Cortex of kidney (tissue), 1 donor: ENCODE measurements at places on chromosomes 13 and 19.

DNA sequence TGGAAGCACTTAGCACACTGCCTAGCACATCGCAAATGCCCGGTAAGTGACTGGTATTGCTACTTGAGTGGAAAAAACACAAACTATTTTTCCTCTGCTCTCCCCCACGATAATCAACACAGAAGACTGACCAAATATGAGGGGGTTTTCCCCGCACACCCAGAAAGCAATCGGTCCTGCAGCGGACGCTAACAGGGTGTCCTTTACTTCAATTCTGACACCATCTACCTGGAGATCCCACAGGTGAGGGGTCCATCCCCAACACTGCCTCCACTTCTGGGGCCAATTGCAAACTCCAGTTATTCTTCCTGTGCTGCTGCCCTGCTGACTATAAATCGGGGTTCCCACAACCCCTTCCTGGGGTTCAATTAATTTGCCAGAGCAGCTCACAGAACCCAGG is 26.2 kb upstream of the PLEKHF1 start:
- no peak for DNase-seq

- no peak for DNase-seq
Measured at GRCh38 chr19:10514211-10515145, 2.8 kb downstream of the S1PR5 start.

DNA sequence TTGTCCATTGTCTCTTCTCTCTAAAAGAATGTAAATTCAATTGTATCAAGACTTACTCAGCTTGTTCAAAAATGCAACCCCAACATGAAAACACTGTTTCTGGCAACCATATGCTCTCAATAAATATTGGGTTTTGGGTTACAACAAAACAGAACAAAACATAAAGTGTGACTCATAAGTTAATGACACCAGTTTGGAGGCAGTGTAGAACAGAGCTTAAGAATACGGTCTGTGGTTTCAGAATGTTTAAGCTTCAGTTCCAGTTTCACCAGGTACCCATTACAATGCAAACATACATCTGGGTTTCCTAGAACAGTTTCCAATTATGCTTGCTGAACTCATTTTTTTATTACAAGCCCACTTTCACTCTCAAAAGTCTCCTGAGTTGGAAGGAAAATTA is 285.8 kb upstream of the PCDH9 start:
- no peak for DNase-seq

GRCh38 chr13:32911506-32911905 is 104.7 kb upstream of the KL start:
- DNase-seq: no peak

GRCh38 chr13:36357692-36358091 is 11.5 kb upstream of the SPART start:
- no peak for DNase-seq

DNA sequence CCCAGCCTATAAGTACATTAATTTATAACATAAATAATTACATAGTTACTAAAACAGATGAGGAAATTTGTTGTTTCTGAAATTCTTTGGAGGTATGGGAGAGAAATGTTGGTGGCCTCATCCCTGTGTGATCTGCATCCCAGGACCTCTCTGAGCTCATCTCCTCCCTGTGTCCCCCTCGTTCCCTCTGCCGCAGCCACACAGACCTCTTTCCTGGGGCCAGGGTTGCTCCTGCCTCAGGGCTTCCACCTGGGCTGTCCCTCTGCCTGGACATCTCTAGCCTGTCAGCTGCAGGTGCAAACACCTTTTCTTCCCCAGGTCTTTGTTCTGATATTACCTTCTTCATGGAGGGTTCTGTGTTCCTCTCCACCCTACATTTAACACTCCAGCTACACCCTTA is 3.9 kb downstream of the ZNF766 start:
- no peak for DNase-seq

DNA sequence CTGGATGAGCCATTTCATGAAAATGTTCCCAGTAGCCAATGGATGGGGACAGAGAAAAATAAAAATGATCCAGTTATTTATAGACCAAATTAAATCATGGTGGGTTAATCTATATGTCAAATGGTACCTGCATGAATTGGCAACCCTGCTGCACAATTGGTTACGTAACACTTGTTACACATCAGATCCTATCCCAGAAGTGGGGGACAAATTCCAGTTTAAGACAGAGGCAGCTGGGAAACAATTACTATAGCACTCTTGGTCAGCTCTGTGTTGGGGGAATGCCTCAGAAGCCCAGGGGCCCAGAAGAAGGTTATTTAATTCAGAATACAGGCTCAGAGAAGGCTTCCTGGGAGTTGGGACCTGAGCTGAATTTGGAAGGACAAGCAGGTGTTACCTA is 81.1 kb upstream of the FLT1 start:
- no peak for DNase-seq

DNA sequence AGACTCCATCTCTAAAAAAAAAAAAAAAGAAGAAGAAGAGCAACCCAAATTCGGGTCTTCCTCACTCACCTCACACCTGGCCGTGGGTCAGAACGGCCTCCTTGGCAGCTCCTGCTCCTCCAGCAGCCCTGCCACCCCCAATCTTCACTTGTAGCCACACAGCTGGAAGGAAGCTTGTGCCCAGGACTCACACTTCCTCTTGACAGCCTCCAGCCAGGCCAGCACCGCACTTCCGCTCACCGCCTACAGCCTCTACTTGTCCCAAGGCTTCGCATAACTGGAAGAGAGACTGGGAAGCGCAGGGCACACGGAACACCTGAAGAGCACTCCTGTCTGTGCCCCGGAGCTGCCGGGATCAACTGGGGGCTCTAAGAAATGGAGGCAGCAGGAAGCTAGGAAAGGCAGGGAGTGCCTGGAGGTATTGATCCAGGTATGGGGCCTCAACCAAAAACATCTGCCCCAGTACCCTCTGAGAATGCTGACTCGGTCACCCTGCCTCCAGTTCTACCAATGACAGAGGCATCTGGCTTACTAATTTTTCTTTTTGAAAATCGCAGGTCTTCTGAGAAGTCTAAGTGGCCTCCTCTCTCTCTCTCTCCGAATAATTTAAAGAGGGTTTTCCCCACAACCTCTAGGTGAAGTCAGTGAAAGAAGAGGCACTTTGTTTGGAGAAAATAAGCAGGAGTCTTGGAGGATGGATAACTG is 31.1 kb upstream of the ATP12A start:
- no peak for DNase-seq

DNA sequence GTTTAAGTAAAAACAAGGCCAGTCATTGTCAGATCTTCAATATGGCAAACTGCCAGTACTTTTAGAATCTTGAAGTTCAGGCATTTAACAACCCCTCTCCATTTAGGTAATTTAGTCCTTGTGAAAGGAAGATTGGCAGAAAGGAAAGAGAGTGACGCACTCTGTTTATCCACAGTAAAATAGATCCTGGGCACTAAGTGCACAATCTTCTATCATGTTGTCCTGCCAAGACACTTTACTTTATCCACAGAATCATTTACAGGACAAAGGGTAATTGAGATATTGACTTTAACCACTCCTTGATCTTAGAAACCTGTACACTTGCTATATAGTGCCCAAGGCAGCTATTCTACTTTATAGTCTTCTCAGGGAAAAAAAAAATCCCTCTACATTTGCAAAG is 786.4 kb upstream of the SLITRK1 start:
- DNase-seq: no peak

DNA sequence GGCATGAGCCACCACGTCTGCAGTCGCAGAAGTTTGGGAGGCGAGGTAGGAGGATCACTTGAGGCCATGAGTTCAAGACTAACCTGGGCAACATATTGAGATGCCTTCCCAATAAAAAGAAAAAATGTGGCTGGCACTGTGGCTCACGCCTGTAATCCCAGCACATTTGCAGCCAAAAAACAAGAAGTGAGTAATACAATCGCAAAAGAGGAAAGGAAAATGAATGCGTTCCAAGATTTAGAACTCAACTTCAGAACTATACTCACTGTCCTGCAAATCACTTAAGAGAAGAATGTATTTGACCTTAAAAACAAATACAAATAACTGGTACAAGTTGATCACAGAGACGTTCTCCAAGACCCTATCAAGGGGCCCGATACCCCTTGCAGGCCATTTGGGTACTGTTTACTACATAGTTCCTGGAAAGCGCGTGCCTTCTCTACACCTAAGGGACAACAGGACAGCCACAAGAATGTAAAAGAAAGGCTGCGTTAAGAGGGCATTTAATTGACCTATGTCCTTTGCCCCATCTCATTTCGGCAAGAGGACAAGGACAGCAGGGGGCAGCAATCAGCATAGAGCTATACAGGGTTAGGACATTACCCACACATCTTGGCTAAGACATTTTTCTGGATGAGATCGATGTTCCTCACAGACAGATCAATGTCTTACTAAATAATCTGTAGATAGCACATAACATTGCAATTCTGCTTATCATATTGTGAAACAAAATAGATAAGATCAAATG is 41.3 kb downstream of the FLT3 start:
- no peak for DNase-seq

- no peak for DNase-seq
Measured at GRCh38 chr19:10784257-10784656, 51.8 kb downstream of the TMED1 start.

DNA sequence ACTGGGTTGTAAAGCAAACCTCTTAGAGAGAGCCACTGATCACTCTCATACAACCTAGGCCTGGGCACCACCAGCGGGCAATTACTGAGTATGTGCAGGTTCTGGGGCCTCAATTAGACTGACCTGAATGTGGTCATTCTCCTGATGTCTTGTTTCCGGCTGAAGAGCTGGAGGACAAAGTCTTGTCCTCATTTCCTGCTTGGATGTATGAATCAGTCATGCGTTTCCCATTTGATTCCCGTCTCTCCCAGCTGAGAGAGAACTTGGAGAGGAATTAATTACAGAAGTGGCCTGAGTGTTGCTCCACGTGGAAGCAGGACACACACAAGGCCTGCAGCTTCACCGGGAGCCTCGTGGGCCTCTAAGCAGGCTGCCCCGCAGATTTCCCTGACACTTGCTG is 799.3 kb upstream of the ARGLU1 start:
- DNase-seq: no peak

DNA sequence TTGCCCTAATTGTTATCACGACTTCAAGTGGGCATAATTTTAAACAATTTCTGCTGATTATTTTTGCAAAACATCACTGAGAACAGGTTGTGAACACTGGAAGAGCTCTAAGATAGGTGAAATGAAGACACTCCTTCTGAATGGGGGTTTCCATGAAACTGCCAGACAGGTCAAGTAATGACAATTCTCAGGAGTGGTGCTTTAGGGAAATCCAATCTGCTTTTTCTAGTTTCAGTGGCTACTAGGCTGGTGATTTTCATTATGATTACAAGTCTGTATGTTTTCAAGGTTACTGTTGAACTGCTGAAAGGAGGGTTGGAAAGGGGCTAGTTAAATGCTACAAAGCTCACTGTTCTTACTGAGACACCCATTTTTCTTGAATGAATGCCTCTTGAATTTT is 1724.2 kb downstream of the PCDH9 start:
- no peak for DNase-seq

- DNase-seq: no peak
Measured at GRCh38 chr19:21824679-21825078, 11.3 kb downstream of the ZNF43 start.

DNA sequence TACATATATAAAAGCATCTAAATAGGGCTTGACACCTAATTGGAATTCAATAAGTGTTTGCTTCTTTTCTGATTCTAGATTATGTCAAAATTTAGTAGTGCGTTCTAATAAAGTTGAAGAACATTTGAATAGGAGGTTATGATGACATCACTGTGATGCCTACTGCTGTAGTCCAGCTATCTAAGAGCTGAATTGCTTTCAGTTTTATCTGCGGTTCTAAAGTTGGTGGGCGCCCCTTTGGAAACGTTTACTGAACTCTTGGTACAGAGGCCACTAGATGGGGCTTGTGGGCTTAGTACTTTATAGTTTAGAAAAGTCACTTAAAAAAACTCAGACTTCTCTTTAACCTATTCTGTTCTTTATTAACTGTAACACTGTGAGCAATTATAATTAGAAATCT is 776.9 kb downstream of the GPC5 start:
- no peak for DNase-seq

GRCh38 chr19:48613024-48613851 is 1.6 kb downstream of the FAM83E start:
- no peak for DNase-seq

GRCh38 chr19:29560313-29561075 is 34.7 kb downstream of the VSTM2B start:
- DNase-seq: no peak

GRCh38 chr13:37141011-37141410 is 35.5 kb upstream of the CSNK1A1L start:
- DNase-seq: no peak
